ENCODE measurements at places on chromosomes 12 and 14.

GRCh38 chr12:132881818-132882217, 5.6 kb downstream of the CHFR start:
- DNase-seq, result no peak

- DNase-seq, result no peak
Observed at GRCh38 chr14:23661542-23661941, 25.4 kb downstream of the DHRS2 start.

DNA sequence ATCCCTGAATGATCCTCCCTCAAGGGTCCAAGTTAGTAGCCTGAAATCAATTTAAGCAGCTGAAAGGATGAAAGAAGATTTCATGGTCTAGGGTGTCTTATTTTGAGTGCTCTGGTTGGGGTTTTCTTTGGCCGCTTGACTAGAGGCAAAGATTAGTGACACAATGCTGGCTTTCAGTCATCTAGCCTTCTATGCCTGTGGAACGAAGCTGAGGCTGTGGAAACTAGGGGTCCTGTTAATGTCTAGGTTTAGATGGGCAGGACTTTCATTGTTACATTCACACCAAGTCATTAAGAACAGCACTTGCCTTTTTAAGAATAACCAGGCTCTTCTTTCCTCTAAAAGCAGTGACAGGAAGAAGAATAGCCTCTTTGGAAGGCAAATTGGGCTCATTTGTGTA, 253.8 kb upstream of the E2F7 start:
- DNase-seq, result no peak

- no peak for DNase-seq
Observed at GRCh38 chr12:131030472-131031328, 77.0 kb downstream of the ADGRD1 start.

DNA sequence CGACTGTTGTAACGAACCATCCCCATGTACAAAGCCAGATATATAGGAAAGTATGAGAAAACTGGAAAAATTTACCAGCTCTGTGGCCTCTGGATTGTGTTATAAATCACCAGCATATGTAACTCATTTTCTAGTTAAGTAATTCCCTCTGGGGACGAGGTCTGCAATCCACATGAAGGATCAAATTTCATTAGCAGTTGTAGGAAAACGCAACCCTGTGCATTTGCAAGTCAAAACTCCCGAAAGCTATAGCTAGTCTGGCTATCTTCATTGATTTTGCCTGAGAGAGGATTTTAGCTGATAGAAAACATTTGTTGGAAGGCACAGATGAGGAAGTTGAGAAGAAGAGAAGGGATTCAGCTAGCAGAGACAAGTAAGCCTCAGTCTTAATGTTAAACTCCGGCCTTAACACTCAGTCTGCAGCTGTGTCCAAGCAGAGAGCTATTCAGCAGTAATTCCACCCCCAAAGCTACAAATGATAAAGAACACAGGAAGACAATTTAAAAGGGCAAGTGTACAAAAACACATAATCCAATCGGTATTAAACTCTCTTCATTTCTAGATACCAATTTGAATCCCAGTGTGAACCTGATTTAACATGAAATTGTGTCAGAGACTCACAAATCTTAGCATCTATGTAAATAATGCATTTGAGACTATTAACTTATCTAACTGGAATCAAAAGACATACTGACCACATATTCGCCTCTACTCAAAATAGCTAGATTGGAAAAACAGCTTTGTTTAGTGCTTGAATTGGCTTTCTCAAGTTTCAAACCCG, 54.2 kb upstream of the CERS5 start:
- peak; percentile 65 for DNase-seq

- no peak for DNase-seq
Observed at GRCh38 chr12:90013409-90013808, 304.8 kb upstream of the ATP2B1 start.

DNA sequence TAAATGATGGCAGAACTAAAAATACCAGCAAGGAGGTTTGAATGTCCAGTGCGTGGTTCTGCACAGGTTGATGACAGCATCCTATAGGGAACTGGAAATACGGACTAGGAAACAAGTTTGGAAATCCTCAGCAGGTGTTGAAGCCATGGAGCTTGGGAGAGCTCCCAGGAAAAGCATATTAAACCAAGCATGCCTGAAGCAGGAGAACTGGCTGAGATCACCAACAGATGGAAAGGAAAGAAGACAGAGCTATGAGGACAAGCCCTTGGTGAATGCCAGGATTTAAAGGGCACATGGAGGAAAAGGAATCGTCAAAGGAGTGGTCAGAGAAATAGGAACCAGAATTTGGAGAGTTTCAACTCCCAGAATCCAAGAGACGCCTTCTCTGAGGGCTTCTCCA, 21.2 kb upstream of the ELK3 start:
- no peak for DNase-seq

DNA sequence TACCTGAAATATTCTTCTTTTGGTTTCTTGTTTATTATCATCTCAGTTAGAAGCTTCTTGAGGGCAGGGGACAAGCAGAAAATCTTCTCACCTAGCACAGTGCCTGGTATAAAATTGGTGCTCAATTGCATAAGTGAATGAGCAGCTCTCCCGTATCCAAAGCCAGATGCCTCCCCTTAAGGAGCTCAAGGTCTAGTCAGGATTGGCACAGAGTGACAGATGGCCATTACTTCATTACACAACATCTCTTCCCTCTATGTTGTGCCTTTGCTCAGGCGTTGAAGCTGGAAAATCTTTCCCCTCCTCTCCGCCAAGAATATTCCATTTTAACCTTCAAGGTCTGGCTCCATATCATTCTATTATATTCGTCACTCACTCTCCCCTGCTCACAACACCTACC, 3.6 kb downstream of the SLC4A8 start:
- DNase-seq, result no peak

GRCh38 chr12:12267742-12268200, 927 bp upstream of the LRP6 start:
- peak; percentile 58 for DNase-seq

GRCh38 chr12:2264651-2265232, 212.0 kb downstream of the CACNA1C start:
- DNase-seq, result no peak

DNA sequence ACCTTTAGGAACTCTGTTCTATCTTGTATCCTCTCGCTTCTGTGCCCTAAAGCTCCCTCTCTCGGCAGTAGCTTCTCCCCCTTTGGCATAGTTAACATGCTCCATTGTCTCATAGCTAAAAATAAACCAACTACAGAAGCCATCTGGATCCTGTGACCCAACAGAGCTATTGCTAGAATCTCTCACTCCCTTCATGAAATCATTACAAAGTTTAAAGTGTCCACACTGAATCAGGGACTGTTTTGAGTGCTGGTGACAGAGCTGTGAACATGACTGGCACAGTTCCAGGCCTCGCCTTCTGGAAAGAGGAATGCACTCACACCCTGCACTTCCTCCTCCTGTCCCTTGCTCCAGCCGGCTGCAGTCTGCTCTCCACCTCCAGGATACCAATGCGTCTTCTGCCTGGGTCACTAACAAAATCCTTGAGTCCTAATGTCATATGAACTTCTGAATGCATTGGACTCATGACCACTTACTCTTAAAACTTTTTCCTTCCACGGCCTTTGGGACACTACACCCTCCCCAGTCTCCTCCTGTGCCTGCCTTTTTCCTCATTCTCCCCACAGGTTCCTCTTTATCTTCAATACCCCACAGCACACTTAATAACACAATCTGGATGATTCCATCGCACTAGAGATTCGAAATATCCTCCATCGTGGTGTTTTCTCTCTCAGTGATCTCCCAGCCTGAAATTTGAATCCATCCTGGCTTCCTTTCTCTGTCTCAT, 13.2 kb downstream of the PLBD1 start:
- no peak for DNase-seq

Data from activated CD4-positive, alpha-beta T cell treated with anti-CD3 and anti-CD28 coated beads, Interleukin-2, amount 10 ng/mL, durations not matched to agents 24 days and 14 days (primary cell).